ENCODE measurements at places on chromosomes 1 and 21. TPM values are rescaled to one million over a fixed set of nuclear protein-coding genes. Genes with fewer than 3 reads are reported as not detected.

DNA sequence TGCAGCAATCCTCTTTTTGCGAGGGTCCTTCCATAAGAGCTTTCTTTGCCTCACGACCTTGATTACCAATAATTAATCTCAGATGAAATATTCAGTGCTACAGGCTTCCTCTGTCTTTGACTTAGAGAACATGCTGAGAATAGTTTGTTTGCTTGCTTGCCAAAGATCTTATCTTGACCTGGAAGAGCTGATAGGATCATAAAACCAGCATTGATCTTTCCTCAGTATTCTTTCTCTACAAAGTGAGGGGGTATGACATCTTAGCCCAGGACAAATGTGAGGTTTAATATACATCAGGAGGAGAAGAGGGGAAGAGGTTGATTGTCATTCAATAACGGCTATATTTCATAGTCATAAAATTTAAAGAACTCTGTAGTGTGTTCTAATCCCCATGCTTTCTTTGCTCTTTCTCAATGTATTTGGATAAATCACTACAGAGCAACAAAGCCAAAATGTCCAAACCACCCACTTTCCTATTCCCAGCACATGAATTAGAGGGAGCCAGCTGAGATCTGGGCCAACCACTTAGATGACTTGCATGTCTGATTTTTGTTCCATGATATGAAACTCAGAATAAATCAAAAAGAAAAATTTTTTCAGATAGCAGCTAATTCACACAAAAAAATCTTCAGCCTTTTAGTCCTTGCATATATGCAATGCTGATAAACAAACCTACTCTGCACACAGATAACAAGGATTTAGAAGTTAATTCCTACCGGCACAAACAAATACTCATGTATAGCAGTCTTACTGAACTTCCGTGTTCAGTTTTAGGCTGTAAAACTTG is 50.5 kb upstream of the IPO9 start:
- DNase-seq, result no peak

DNA sequence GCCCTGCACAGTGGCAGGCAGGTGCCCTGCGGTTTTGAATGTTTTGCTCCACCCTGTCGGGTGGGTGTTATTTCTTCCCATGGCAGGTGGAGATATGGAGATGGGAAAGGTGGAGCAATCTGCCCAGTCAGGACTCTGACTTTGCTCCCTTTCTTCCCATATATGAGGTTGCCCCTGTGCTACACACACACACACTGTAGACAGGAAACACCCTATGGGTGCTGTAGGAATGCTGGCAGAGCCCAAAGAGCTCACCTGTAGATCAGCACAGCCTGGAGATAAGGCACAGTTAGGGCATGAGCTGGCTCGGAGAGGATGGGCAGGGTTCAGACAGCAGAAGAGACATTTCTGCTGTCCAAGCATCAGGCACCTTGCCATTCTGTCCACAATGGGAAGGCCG is 246.0 kb upstream of the AJAP1 start:
- DNase-seq, result no peak

DNA sequence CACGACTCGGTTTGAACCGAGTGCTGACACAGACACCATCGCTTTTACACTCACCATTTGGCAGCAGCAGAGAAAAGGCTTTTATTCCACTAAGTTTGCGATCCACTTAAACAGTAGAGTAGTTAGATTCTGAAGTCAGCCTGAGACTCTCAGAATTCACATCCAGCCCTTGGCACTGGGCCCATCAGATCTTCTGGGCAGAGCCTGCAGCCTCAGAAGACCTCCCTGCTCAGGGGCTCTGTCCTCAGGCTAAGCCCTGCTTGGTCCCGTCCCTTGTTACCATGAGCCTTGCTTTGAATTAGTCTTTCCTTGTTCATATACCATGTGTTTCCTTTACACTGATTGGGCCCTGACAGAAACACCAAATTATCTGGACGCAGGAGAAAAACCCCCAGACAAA is 41.4 kb upstream of the AJAP1 start:
- no peak for DNase-seq

GRCh38 chr1:183506561-183506960 is 34.3 kb downstream of the SMG7 start:
- no peak for DNase-seq

- no peak for DNase-seq
Measured at GRCh38 chr1:153842006-153842471, 66.8 kb downstream of the SLC27A3 start.

DNA sequence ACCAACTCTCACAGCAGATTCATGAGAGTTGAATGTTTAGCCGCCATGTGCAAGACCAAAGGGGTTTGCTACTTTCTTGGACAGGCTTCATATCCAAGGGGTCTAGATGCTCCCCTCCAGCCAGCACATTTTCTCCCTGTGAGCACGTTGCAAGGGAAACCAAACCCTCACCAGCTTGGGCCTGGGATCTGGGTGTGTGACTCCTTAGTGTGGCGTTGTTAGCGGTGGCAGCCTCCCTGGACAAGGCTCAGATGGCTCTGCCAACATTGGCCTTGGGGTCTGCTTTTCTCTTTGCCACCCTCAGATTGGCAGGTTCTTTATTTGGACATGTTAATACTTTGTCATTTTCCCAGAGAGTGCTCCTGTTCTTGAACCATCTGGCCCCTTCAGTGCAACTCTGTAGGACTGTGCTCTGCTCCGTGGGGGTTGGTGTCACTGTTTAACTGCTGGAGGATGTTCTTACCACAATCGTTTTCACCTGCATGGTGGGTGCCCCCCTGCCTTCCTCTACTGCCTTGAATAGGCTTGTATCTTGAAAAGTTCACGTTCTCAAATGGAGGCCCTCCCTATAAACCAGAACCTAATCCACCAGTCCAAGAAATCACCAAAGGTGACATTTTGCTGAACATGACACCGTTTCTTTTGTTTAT is 13.4 kb downstream of the ABCG1 start:
- DNase-seq, result no peak

GRCh38 chr1:240912821-240913220 is 300.9 kb upstream of the GREM2 start:
- DNase-seq, result no peak

DNA sequence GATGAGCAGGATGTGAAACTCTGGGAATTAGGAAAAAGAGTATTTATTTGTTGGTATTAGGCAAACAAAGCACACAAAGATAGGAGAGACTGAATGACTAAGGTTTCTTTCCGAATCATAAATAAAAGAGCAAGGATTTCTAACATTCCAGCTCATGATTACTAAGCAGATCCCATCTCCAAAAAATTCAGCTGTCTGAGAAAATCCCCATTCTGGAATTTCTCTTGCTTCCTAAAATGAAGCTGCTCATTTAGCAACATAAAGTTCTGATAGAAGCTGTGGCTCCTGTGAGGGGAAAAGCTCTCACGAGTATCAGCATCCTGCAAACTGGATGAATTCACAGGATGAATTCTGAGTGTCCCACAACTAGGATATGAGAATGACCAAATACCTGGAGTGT is 6.7 kb upstream of the SH2D5 start:
- no peak for DNase-seq

- no peak for DNase-seq
Measured at GRCh38 chr21:15079269-15079668, 14.5 kb upstream of the NRIP1 start.

- DNase-seq, result peak; percentile 5
Measured at GRCh38 chr1:109634292-109634691, 14.7 kb downstream of the AMPD2 start.

GRCh38 chr1:109925159-109925990 is 14.7 kb downstream of the CSF1 start:
- DNase-seq, result no peak

DNA sequence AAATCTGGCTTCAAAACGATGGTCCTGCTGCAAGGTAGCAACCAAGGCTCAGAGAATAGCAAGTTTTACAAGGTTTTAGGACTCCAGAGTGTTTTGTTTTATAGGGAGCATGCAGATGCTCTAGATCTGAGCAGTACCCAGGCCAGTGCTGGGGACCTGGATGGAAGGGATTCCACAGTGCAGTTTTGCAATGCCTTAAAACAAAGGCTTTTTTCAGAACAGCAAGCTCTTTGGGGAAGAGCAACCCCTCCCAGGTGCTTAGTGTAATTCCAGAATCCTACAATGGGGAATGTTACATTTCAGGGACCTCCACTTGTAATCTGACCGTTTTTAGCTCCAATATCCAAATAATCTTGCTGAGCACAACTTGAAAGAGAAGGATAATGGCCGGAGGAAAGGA is 6.7 kb downstream of the ROR1 start:
- no peak for DNase-seq

DNA sequence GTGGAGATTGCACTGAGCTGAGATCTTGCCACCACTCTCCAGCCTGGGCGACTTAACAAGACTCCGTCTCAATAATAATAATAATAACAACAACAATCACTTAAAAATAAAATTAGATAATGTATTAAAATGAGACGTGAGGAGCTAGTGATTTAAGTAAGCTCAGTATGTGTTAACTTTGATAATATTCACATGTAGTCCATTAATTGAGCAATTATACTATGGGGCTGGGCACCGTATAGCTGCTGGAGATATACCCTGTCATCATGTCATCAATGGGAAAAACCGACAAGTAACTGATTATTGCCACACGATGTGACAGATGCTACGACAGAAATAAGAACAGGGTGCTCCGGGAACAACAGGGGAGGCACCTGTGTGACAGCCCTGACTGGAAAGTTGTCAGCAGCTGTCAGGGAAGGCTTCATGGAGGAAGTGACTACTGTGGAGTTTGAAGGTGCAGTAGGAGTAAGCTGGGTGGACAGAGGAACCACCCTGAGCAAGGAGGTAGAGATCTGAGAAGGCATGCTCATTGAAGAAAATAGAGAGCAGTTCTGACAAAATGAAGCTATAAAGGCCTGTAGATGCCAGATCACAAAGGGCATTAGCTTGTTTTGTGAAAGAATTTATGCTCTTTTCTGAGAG is 924 bp upstream of the CAMSAP2 start:
- no peak for DNase-seq

DNA sequence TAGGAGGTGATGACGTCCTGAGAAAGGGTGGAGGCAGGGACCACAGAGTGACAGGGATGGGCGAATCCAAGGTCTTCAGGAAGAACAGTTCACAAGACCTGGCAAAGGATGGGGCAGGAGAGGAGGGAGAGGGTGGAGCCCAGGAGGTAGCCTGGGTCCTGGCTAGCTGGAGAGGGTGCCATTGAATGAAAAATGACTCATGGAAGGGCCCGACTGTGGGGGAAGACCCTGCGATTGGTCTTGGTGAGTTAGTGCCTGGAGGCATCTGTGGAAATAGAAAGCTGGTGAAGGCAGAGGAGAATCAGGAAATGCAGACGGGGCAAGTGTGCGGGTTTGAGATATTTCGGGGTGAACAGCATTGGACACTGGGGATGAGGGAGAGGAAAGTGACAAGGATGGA is 60.3 kb upstream of the SLC45A1 start:
- DNase-seq, result no peak

- DNase-seq, result peak; percentile 12
Measured at GRCh38 chr21:44684483-44684882, 2.5 kb upstream of the KRTAP12-1 start.

DNA sequence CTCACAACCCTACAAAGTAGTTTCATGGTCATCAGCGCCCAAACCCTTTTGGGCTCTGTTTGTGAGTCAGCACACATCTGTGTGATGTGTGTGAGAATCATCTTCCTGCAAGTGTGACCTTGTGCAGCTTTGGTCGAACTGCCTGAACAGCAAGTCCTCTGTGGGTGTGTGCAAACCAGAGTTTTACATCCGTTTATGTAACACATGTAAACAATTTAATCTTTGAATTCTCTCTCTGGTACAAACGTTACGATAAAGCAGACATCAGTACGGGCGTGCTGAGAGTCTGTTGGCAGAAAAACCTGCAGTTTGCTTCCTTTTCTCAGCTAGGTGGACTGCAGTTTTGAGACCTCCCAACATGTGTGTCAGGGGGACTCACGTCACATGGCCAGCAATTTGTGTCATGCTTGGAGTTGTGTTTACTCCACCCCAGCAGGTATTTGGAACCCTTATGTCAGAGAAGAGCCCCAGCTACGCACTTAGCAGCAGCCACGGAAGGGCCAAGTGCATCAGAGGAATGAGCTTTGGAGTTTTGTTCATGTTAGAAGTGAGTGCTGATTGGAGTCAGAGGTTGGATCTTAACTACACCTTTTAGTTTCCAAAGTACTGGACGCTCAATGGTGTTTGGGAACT is 230.8 kb downstream of the PAPPA2 start:
- DNase-seq, result no peak

Gene HTR6
- 0.29 TPM for total RNA-seq

Gene CD244
- total RNA-seq, result not detected

Gene HPCA
- 1.2 TPM for total RNA-seq

Gene CYP4Z1
- not detected for total RNA-seq

Gene OR2L2
- 0.11 TPM for total RNA-seq

Gene CRYAA
- not detected for total RNA-seq

Gene BRDT
- 0.15 TPM for total RNA-seq

Gene OR2T3
- total RNA-seq, result not detected

Gene RUNX3
- total RNA-seq, result 0.35 TPM

Gene FMOD
- not detected for total RNA-seq

Gene PCP4L1
- 0.83 TPM for total RNA-seq

Gene OPTC
- 1.1 TPM for total RNA-seq
